ENCODE measurements at places on chromosomes 16 and 17.

- DNase-seq = no peak
These were observed 60.8 kb downstream of the TEX14 start for GRCh38 chr17:58630883-58631522.

- DNase-seq = no peak
These were observed 4.5 kb upstream of the SLC5A11 start for GRCh38 chr16:24841291-24841690.

- DNase-seq = no peak
These were observed 469.3 kb downstream of the CDH13 start for GRCh38 chr16:83095941-83096692.

DNA sequence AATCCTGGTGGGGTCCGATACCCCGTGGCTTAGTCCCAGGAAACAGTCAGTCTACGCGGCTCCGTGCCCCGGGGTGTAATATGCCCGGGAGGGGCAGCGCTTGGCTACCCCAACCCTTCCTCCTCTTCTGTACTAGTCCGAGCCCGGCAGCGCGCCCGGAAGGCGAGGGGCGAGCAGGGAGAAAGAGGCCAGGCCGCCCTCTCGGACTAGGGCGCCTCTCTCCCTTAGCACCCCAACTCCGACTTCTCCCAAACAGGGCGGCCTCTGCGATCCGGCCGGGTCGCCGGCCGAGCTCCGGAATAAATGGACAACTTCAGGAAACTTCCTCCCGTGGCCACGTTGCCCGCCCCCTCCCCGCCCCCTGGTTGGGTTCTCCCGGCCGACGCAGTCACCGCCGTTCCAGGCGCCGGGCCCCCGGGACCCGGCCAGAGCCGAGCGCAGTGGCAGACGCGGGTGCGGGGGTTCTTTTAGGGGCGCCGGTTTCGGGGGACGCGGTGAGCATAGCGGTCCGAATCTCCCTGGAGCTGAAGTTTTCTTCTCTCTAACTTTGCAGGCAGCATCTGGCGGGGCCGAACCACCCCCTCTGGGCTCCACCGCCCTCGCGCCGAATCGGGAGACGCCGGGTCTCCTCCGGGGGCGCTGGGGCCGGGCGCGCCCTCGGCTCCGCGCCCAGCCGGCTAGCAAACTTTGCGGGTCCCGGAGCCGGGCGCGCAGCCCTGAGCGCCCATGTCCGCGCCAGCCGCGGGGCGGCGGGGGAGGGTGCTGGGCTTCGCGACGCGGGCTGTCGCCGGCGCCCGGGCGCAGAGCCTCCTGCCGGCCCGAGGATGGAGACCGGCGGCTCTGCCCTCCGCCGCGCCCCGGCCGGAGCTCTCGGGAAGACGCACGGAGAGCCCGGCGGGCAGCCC, at the start of gene SDK2:
TSS of gene SDK2 (minus strand) at position 301 of the 905 bp plus-strand sequence. CDS start 357 bp downstream, outside the sequence.
- DNase-seq = no peak

GRCh38 chr16:51062039-51062438, 89.0 kb downstream of the SALL1 start:
- no peak for DNase-seq

- DNase-seq = no peak
These were observed 2.3 kb upstream of the KCNJ16 start for GRCh38 chr17:70072546-70073309.

GRCh38 chr16:88453611-88454522, 787 bp downstream of the ZFPM1 start:
- DNase-seq = no peak

DNA sequence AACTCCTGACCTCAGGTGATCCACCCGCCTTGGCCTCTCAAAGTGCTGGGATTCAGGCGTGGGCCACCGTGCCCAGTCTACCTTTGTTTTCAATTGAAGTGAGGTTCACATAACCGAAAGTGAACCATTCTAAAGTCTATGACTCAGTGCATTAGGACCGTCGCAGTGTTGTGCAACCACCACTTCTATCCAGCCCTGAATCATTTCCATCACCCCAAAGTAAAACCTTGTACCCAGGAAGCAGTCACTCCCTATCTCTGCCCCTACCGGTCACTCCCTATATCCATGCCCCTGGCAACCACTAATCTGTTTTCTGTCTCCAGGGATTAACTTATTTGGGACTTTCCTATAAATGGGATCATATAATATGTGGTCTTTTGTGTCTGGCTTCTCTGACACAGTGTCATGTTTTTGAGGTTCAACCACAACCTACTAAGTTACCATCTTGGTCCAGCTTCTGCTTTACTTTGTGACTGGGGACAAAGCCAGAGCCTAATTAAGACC, 28.3 kb upstream of the CDC42EP4 start:
- DNase-seq = no peak

DNA sequence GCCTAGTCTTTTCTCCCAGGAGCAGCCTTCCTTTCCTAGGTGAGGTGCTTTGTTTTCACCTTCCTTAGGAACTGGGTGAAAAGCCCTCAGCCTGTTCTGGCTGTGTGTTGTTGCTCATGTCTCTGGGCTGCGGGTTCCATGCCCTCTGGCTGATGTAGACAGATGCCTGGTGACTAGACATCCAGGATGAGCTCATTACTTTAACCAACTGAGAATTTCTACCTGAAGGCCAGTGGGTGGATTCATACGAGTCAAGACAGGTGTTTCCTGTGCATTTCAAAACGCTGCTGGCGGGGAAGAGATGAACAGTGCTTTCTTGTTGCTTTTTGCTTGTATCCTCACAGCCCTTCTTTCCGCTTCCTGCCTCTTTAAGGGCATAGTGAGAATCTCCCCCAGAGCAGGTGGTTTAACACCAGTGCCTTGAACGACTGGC, 22.3 kb downstream of the SAP30BP start:
- DNase-seq = peak; percentile 46

DNA sequence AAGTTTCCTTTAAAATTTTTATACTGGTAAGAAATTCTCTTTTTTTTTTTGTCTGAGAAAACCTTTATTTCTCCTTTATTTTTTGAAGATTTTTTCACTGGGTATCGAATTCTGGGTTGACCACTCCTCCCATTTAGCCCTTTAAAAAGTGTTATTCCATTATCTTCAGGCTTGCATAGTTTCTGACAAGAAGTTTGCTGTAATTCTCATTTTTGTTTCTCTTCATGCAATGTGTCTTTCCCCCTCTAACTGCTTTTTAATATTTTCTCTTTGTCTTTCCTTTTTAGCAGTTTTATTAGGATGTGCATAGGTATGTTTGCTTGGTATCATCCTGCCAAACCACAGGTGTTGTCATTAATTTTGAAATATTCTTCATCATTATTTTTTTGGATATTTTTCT, 67.7 kb upstream of the GOT2 start:
- DNase-seq = no peak

GRCh38 chr16:22710326-22710725, 103.6 kb upstream of the HS3ST2 start:
- no peak for DNase-seq

GRCh38 chr16:19112099-19112407, 1.7 kb upstream of the ITPRIPL2 start:
- DNase-seq = no peak

GRCh38 chr16:10252155-10252554, 69.9 kb upstream of the GRIN2A start:
- DNase-seq = no peak

DNA sequence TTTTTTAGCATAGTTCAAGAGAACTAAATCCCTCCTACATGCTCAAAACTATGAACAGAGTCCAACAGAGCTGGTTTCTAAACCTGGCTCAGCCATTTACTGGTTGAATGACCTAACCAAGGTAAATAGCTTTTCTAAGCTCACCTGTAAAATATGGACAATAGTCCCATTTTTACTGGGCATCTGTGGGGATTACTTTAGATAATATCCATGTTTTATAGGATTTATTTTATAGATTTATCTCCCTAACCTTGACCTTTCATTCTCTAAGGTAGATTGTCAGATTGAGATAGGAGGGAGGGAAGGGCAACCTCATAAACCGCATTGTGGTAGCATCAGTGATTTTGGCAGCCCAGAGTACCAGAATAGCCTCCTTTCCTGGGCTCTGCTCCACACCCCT, 178.5 kb upstream of the TOX3 start:
- no peak for DNase-seq

GRCh38 chr17:77314601-77315000, 173.8 kb downstream of the SEC14L1 start:
- DNase-seq = no peak

DNA sequence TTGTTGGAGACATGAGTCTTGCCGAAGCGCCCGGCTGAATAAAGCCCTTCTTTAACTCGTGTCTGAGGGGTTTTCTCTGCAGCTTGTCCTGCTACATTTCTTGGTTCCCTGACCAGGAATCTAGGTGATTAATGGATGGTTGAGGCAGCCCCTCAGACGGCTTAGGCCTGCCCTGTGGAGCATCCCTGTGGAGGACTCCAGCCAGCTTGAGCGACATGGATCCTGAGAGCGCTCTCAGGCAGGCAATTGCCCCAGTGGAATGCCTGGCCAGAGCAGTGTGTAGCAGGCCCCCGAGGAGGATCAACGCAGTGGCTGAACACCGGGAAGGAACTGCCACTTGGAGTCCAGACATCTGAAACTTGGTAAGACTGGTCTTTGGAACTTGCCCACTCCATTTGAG, 17.3 kb upstream of the ENDOV start:
- DNase-seq = no peak

GRCh38 chr16:76389126-76389525, 111.9 kb downstream of the CNTNAP4 start:
- no peak for DNase-seq

DNA sequence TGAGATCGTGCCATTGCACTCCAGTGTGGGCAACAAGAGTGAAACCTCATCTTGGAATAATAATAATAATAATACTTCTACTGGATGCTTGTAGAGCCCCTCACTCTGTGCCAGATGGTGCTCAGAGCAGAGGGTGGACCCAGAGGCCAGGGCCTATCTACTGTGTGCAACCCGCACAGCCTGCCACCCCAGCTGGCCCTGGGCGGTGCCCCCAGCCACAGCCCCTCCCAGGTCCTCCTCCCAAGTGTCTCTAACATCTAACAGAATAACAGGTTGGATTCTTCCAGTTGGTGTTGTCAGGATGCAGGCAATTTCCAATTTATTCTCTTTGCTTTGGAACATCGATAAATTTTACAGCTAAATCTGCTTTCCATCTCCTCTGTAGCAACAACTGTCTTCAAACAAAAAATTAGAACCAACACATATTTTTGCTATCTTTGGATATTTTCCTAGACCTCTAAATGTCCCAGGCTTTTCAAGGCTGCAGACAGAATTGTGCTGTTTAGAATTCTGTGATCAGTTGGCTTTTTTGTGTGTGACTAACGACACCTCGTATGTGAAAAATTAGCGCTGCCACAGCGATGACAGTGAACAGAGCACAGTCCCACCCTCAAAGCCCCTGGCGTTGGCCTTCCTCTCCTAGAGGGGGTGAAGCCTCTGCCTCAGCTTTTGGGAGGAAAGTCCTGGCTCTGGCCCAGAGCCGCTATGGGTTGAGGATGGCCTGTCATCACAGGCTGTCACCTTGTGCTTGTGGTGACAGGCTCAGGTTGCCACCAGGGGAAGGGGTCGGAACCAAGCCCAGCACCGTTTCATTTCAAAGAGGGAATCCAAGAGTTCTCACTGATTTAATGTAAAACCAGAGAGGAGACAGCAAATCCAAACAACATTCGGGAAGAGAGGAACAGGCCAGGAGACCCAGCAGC, 7.6 kb upstream of the EVPL start:
- no peak for DNase-seq

- DNase-seq = no peak
These were observed 40.6 kb downstream of the IKZF3 start for GRCh38 chr17:39823407-39824054.

GRCh38 chr16:81486540-81487061, 42.0 kb downstream of the CMIP start:
- DNase-seq = no peak

GRCh38 chr17:1873418-1873817, 43.6 kb downstream of the RPA1 start:
- DNase-seq = no peak

GRCh38 chr16:48384520-48385252, 527 bp downstream of the SIAH1 start:
- peak; percentile 51 for DNase-seq

GRCh38 chr17:3754458-3755334, 31.0 kb downstream of the HASPIN start:
- peak; percentile 82 for DNase-seq

GRCh38 chr17:61461967-61462718, 9.9 kb downstream of the TBX4 start:
- no peak for DNase-seq

GRCh38 chr16:67939507-67940445, 3.1 kb upstream of the PSMB10 start:
- DNase-seq = no peak

DNA sequence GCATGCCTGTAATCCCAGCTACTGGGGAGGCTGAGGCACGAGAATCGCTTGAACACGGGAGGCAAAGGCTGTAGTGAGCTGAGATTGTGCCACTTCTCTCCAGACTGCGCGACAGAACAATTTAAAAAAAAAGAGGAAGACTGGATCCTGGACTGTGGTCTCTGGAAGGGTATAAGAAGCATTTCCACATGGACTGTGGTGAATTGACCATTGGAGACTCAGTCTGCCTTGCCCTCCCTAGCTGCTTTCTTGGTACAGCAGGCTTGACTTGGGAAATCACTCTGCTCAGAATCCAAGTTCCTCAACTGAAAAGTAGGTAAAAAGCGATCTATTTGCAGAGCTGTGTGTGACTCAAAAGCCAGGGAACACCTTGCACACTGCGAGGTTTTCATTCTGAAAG, 1.0 kb upstream of the MGRN1 start:
- DNase-seq = no peak

DNA sequence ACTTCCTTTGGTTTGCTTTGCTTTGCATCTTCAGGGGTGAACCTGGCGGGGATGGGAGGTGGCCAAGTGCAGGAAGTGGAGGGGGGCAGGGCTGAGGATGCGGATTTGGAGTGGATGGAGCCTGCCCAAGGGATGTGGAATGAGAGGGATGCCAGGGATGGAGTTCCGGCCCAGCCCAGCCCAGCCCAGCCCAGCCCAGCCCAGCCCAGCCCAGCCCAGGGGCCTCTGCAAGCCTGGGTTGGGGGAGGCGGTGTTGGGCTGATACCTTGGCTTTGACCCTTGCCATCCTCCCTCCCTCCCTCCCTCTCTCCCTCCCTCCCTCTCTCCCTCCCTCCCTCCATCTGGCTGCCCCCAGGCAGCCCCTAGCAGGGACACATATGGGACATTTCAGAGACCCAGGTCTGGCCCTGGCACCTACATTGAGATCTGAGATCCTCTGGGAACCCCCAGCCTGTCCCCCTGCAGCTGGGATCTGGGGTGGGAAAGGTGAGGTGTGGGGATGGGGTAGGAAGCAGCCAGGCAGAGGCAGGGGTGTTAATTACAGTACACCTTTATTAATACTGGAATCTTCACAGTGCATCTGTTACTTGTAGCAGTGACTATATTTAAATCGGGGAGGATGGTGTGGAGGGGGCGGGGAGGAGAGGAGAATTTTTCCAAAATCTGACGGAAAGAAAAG, 14.5 kb downstream of the IL34 start:
- no peak for DNase-seq

DNA sequence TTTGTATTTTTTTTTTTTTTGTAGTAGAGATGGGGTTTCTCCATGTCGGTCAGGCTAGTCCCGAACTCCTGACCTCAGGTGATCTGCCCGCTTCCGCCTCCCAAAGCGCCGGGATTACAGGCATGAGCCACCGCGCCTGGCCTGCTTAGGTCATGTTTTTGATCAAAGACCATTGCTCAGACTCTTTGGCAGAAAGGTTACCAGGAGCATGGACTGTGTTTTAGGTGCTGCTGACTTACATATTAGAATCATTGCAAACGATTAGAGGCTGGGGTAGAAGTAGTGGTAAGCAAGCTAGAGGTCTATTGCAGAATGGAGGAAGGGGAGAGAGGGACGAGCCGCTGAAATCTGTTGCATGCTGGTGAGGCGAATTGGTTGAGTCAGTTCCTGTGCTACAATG, 79.8 kb downstream of the TANGO6 start:
- no peak for DNase-seq

- peak; percentile 68 for DNase-seq
These were observed 654 bp downstream of the LASP1 start for GRCh38 chr17:38870259-38871165.

GRCh38 chr17:35038453-35038852, 25.1 kb downstream of the RFFL start:
- DNase-seq = no peak

All from GM12892 (cell line).